ENCODE measurements at places on chromosomes 3 and 15.

- H3K4me1 ChIP-seq: peaks cover 24% of the 10 kb centered on the region
- no peaks in the 10 kb centered on the region for H3K36me3 ChIP-seq
- no peaks in the 10 kb centered on the region for H3K27me3 ChIP-seq
- DNase-seq: no peak
- no peak overlapping the region for H3K4me3 ChIP-seq
Measured at GRCh38 chr3:76723366-76723765, 316.5 kb upstream of the ROBO2 start.

- DNase-seq: no peak
- H3K27me3 ChIP-seq: peaks cover 57% of the 10 kb centered on the region
- H3K36me3 ChIP-seq: no peaks in the 10 kb centered on the region
Measured at GRCh38 chr15:74830868-74831267, 4.4 kb downstream of the CPLX3 start.

GRCh38 chr15:87760547-87761314 lies 495.8 kb downstream of the NTRK3 start:
- H3K27me3 ChIP-seq: peaks cover 9% of the 10 kb centered on the region
- H3K36me3 ChIP-seq: no peaks in the 10 kb centered on the region
- H3K4me1 ChIP-seq: peaks cover 17% of the 10 kb centered on the region
- DNase-seq: no peak
- no peak overlapping the region for H3K4me3 ChIP-seq

DNA sequence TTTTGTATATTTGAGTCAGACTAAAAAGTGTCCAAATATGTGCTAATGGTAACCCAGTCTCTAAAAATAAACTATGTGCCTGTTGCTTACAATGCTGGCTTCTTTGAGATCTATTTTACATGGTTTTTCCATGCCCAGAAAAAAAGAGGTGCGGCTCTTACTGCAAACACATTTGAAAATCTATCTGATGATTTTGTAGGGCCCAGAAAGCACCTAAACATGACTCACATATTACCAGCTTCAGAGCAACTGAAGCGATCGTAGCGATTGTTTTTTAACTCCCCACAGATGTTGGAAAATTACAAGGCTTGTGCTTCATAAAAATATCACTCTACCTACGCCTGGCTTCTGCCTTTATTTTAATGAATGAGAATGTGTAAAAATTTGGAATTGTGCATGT lies 53.5 kb downstream of the SUCNR1 start:
- DNase-seq: no peak
- H3K27me3 ChIP-seq: no peaks in the 10 kb centered on the region
- no peak overlapping the region for H3K4me3 ChIP-seq
- no peaks in the 10 kb centered on the region for H3K36me3 ChIP-seq
- no peaks in the 10 kb centered on the region for H3K4me1 ChIP-seq

GRCh38 chr3:64675687-64676247 lies 12.0 kb downstream of the ADAMTS9 start:
- no peaks in the 10 kb centered on the region for H3K27me3 ChIP-seq
- H3K36me3 ChIP-seq: peaks cover 62% of the 10 kb centered on the region
- no peak overlapping the region for H3K4me3 ChIP-seq

DNA sequence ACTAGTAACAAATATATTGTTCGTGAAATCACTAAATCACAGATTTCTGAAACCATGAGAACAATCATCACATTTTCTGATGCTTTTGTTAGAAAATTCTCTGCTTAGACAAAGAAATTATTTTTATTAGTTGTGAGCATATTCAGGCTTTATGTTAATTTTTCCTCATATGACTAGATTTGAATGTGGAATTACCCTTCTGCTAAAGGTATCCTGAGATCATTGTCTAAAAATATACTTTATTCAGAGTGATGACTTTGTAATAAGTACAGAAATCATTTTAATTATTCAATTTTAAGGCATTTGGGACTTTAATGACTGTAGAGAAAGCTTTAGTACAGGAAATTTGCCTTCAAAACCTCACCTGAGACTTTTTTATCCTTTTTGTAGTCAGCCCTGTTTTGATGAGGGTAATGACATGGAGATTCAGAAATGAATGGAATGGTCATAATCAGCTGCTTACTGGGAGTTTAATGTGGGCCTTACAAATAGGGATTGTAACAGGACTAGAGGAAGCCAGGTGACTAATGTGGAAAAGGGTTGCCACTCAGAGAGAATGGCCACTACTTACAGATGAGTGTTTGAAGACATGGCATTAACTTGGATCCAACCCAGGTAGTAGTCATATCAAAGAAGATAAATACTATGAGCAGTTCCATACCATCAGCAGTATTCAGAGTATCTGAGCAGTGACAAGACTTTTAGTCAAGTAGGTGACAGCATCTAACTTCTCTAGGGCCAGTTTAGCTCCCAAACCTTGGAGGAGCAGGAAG lies 148.3 kb downstream of the MBNL1 start:
- H3K36me3 ChIP-seq: peaks cover 46% of the 10 kb centered on the region
- no peak for DNase-seq
- H3K4me3 ChIP-seq: no peak overlapping the region

DNA sequence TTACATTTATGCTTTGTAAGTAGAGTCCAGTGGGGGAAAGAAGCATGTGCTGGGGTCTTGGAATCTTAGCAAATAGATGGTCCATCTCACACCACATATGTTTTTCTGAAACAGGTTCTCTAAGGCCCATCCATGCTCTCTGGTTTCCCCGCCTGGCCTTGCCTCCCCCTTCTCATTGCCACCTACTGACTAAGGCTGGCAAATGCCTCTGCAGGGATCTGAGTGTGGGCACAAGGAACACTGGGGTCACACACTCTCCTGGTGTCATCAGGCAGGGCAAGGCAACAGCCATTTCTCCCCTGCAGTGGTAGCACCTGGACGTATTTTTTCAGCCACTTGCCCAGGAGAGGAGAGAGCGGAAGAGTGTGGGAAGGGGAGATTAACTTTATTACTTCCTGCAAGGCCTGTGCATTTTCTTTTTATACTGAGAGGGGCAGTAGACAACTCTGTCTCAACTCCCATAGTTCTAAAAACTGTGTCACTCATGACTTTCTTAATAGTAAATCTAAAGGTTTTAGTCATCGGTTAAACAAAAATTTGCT lies 804.2 kb upstream of the NECTIN3 start:
- no peaks in the 10 kb centered on the region for H3K36me3 ChIP-seq
- no peaks in the 10 kb centered on the region for H3K27me3 ChIP-seq
- no peak overlapping the region for H3K4me3 ChIP-seq
- DNase-seq: no peak
- H3K4me1 ChIP-seq: peaks cover 18% of the 10 kb centered on the region

GRCh38 chr3:49053543-49053942 lies 24.3 kb upstream of the IMPDH2 start:
- DNase-seq: no peak
- H3K4me3 ChIP-seq: no peak overlapping the region
- H3K4me1 ChIP-seq: no peaks in the 10 kb centered on the region

- no peak overlapping the region for H3K27ac ChIP-seq
- H3K27me3 ChIP-seq: peaks cover 3% of the 10 kb centered on the region
- DNase-seq: peak; percentile 7
- peaks cover 10% of the 10 kb centered on the region for H3K4me1 ChIP-seq
- H3K36me3 ChIP-seq: no peaks in the 10 kb centered on the region
Measured at GRCh38 chr15:52486003-52486996, 42.4 kb downstream of the MYO5A start.

- no peak overlapping the region for H3K27ac ChIP-seq
- DNase-seq: no peak
- no peaks in the 10 kb centered on the region for H3K36me3 ChIP-seq
- no peak overlapping the region for H3K4me3 ChIP-seq
- H3K27me3 ChIP-seq: peaks cover 7% of the 10 kb centered on the region
Measured at GRCh38 chr15:69502470-69503045, 49.9 kb downstream of the RPLP1 start.

- no peaks in the 10 kb centered on the region for H3K4me1 ChIP-seq
- no peak for DNase-seq
- no peak overlapping the region for H3K4me3 ChIP-seq
- H3K36me3 ChIP-seq: peaks cover 30% of the 10 kb centered on the region
- no peak overlapping the region for H3K27ac ChIP-seq
Measured at GRCh38 chr3:141507392-141508066, 20.7 kb downstream of the RASA2 start.

DNA sequence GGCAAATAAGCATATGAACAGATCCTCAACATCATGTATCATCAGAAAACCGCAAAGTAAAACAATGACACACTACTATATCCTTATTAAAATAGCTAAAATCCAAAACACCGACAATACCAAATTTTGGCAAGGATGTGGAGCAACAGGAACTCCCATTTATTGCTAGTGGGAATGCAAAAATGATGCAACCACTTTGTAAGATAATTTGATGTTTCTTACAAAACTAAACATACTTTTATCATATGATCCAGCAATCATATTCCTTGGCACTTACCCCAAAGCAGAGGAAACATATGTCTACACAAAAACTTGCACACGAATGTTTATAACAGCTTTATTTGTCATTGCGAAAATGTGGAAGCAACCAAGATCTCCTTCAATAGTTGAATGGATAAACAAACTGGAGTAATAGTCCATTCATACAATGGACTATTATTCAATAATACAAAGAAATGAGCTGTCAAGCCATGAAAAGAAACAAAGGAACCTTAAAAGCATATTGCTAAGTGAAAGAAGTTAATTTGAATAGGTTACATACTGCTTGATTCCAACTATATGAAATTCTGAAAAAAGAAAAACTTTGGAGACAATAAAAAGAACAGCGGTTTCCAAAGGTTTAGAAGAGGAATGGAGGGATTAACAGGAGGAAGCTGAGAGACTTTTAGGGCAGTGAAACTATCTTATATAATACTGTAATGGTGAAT lies 172.0 kb downstream of the VPS13C start:
- H3K4me1 ChIP-seq: no peaks in the 10 kb centered on the region
- DNase-seq: no peak
- no peak overlapping the region for H3K4me3 ChIP-seq

DNA sequence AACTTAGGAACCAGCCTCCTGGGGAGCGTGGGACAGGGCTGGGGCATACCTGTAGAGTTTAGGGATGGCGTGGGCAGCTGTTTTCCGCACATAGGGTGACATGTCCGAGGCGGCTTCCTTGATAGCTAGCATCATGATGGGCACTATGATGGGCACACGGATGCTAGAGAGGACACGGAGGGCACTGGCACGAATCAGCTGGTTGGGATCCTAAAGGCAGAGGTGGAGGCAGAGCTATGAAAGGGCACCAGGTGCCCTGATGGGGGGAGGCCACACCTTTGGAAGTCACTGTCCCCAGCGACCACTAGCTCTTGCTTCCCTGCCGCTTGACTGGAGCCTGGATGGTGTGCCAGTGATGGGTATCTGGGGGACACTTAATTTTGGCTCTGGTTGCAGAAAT lies 28.3 kb downstream of the AP3B2 start:
- H3K4me1 ChIP-seq: peaks cover 9% of the 10 kb centered on the region
- no peaks in the 10 kb centered on the region for H3K36me3 ChIP-seq
- no peak overlapping the region for H3K27ac ChIP-seq
- DNase-seq: no peak

GRCh38 chr3:115571413-115571812 lies 51.9 kb upstream of the GAP43 start:
- H3K27ac ChIP-seq: no peak overlapping the region
- H3K4me1 ChIP-seq: no peaks in the 10 kb centered on the region
- no peak overlapping the region for H3K4me3 ChIP-seq
- no peak for DNase-seq

- H3K4me3 ChIP-seq: no peak overlapping the region
- H3K36me3 ChIP-seq: no peaks in the 10 kb centered on the region
- peaks cover 34% of the 10 kb centered on the region for H3K4me1 ChIP-seq
- H3K27ac ChIP-seq: peak overlapping the region; percentile 22
- H3K27me3 ChIP-seq: peaks cover 16% of the 10 kb centered on the region
Measured at GRCh38 chr15:68503213-68503612, 71.2 kb upstream of the ITGA11 start.

DNA sequence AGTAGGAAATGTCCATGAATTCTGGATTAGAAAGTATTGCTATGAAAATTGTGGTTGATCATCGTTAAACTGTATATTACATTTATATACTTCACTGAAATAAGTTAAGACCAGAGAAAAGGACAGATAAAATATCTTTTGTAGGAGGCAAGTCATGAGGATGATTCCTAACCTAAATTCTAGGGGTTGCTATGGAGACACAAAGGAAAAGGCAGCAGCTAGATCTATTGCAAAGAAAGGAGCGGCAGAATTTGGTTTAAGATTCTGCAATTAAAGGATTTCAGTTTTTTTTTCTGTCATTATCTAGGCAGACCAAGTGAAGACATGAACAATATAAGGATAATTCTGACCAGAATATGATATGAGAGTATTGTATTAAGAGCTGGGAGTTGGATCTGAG lies 136.1 kb downstream of the CHL1 start:
- H3K4me3 ChIP-seq: no peak overlapping the region
- H3K4me1 ChIP-seq: no peaks in the 10 kb centered on the region
- H3K27me3 ChIP-seq: peaks cover 3% of the 10 kb centered on the region
- H3K27ac ChIP-seq: no peak overlapping the region

DNA sequence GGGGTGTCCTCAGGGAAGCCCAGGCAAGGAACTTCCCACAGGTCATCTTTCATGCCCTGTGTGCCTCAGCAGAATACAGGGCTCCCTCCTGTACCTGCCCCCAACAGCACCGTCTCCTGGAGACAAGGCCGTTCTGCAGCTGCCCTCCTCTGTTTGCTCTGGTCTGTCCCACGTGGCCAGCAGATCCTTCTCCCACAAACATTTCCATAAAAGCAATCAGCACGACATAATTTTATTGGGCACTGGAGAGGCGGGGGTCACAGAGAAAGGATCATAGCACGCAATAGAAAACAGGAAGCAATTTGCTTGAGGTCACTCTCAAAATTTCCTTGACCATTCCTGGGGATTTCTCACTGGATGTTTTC lies 29.4 kb downstream of the STARD5 start:
- no peaks in the 10 kb centered on the region for H3K36me3 ChIP-seq

DNA sequence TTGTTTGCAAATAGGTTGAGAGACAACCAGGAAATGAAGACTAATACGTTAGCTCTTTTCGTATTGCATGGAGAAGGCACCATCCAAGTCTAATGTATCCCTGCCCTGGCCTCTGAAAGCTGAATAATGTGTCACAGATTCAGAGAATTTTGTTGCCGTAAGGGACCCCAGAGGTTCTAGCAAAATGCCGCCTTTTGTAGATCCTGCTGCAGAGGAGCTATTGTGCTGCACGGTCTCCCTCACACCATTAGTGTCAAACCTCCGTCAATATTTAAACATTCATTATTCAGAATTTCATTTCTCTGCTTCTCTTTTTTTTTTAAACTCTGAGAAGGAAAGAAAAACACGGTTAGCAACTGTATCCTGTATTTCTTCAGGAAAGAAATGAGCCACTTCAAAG lies 238.7 kb downstream of the EPHB1 start:
- peaks cover 81% of the 10 kb centered on the region for H3K4me1 ChIP-seq
- peaks cover 3% of the 10 kb centered on the region for H3K27me3 ChIP-seq
- H3K36me3 ChIP-seq: no peaks in the 10 kb centered on the region
- DNase-seq: no peak
- no peak overlapping the region for H3K4me3 ChIP-seq

GRCh38 chr3:31189971-31190370 lies 295.5 kb upstream of the GADL1 start:
- DNase-seq: no peak
- no peak overlapping the region for H3K4me3 ChIP-seq
- no peaks in the 10 kb centered on the region for H3K36me3 ChIP-seq
- H3K27me3 ChIP-seq: no peaks in the 10 kb centered on the region
- H3K27ac ChIP-seq: no peak overlapping the region
- H3K4me1 ChIP-seq: peaks cover 16% of the 10 kb centered on the region

All from nephron progenitor cell (in vitro differentiated cells).